ENCODE measurements at places on chromosomes 12 and 14.
A peak's percentile ranks its signal among the peaks of the same experiment; 100 is the strongest.

DNA sequence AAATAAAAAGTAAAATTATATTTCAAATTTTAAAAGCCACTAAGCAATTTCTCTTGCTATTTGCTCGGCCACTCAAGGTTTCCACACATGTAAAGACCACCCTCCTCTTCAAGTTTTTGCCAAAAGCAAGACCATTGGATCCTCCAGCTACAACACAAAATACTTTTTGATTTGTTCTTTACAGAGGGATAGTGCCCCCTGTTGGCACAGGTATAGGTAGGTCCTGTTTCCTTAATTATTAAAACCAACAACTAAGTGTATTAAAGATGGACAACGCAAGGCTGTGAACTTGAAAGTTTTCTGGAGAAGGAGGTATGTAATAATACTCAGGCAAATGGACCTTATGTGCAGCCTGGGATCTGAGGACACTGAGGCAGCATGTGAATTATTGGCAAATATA is 23.8 kb downstream of the ATP6V1D start:
- DNase-seq = no peak

GRCh38 chr12:30822385-30823155 is 67.8 kb upstream of the CAPRIN2 start:
- DNase-seq = peak; percentile 57

DNA sequence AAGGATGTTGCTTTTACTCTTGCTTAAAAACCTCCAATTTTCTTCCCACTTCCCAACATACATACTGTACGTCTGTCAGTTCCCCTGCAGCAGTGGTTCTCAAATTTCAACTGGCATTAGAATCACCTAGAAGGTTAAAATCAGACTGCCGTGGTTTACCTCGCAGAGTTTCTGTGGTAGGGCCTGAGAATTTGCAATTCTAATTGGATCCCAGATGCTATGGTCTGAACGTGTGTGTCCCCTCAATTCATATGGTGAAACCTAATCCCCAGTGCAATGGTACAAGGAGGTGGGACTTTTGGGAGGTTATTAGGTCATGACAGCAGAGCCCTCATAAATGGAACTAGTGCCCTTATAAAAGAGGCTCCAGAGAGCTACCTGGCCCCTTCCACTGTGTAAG is 226.9 kb downstream of the CRADD start:
- DNase-seq = no peak

GRCh38 chr12:26473291-26473690 is 277.9 kb downstream of the SSPN start:
- DNase-seq = no peak

- no peak for DNase-seq
Measured at GRCh38 chr12:124651516-124652273, 84.3 kb upstream of the NCOR2 start.

DNA sequence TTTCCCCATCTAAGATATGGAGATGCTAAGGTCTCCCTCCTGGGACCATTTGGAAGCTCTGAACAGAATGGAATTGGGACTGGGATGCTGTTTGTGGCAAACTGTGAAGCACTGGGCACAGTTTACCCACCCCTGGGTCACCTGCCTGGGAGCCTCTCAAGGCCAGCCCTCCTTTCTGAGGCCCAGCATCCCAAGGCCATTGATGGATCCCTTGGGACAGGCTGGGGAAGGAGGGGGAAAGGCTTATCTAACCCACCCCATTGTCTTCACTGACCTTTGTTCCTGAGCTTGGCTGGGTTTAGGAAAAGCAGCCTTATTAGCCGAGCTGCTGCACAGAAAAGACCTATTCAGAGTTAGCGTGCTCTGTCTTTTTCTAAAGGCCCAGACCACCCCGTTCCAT is 5.2 kb downstream of the CCDC85C start:
- DNase-seq = no peak

All from mucosa of descending colon (tissue), 3 donors.